ENCODE measurements at places on chromosomes 7 and 10.
A peak's percentile ranks its signal among the peaks of the same experiment; 100 is the strongest.

DNA sequence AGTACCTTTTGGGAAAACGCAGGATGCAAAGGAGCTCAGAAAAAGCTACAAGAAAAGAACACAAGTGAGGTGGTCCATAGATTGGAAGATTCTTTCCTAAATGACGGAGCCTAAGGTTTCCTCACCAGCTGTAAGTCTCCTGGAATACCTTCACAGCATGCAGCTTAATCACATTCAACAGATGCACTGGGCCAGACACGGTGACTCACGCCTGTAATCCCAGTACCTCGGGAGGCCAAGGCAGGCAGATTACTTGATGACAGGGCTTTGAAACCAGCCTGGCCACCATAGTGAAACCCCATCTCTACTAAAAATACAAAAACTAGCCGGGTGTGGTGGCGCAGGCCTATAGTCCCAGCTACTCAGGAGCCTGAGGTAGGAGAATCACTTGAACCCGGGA lies 228.7 kb downstream of the FRMD4A start:
- no peak for DNase-seq

- DNase-seq: no peak
Observed at GRCh38 chr7:105764506-105764905, 111.9 kb downstream of the ATXN7L1 start.

GRCh38 chr10:71750986-71751385 lies 22.3 kb downstream of the VSIR start:
- no peak for DNase-seq

DNA sequence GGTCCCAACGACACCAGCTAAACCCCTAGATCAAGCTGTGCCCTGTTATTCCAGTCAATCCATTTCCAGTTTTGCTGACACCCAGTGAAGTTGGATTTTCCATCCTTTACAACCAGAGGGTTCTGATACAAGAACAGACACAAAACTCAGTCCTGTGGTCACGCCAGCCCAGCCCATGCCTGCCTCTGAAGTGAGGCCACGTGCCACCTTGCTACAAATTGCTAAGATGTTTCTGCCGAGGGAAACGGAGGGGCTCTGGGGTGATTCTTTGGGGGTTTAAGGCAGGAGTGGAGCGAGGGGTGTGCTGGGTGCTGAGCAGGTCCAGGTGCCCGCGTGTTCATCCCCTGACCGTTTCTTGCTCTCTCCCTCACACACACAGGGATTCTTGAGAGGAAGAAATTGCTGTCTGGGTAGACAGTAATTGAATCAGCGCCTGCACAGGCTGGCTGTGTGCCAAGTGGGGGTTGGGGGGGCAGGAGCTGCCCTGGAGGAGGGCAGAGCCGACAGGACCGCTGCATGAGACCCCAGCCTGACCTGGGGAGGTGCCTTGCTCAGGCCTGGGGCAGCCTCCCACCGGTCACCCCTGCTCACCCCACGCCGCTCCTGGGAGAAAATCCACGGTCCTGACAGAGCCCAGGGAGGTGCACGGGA lies 38.1 kb downstream of the ADAP1 start:
- no peak for DNase-seq

DNA sequence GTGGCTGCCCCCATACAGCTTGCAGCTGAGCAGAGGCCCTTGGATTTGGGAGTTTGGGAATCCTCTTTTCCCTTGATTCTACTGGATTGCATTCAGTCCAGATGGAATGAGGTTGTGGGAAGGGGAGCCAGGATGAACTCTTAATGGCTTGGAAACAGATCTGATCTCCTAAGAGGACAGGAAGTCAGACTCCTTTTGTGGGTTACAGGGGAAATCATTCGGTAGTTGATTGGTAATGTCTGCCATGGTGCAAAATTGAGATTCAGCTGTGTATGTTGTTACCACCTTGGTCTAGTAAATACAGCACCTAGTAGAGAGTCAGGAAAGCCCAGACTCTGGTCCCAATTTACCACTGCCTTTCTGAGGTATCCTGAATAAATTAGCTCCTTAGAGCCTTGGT lies 144.2 kb upstream of the TNRC18 start:
- DNase-seq: no peak

DNA sequence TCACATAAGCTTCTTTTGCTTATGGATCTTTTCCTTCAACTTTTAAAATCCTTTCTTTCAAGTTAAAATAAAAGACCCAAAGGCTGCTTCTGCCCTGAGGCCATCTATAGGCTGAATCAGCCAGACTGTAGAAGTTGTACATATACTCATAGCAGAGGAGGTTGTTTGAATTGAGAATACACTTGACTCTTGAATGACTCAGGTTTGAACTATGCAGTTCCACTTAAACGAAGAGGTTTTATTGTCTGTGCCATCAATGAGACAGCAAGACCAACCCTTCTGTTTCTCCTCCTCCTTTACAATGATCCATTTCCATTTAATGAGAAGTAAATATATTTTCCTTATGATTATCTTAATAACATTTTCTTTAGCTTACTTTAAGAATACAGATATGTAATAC lies 5.8 kb downstream of the ZNF365 start:
- DNase-seq: no peak

- DNase-seq: no peak
Observed at GRCh38 chr10:80702143-80702542, 164.4 kb downstream of the SH2D4B start.

- peak; percentile 13 for DNase-seq
Observed at GRCh38 chr10:96642973-96643372, 56.2 kb upstream of the TM9SF3 start.

DNA sequence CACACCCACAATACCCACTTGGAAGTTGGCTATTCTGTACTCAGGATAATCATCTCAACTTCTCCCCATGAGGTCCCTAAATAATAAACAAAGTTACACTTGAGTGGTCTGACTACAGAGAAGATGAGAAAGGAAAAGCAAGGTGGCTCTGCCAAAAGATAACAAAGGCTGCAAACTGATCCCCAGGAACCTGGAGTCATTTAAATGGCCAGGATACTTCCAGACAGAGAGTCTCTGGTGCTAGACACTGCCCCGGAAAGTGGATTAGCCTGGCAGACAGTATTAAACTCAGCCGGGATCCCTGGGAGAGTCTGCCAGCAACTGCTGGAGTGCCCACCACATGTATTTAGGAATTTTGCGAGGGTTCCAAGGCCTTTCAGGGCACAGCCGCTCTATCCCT lies 93.7 kb downstream of the DGKI start:
- no peak for DNase-seq

GRCh38 chr7:93910076-93910994 lies 4.0 kb downstream of the GNGT1 start:
- no peak for DNase-seq

DNA sequence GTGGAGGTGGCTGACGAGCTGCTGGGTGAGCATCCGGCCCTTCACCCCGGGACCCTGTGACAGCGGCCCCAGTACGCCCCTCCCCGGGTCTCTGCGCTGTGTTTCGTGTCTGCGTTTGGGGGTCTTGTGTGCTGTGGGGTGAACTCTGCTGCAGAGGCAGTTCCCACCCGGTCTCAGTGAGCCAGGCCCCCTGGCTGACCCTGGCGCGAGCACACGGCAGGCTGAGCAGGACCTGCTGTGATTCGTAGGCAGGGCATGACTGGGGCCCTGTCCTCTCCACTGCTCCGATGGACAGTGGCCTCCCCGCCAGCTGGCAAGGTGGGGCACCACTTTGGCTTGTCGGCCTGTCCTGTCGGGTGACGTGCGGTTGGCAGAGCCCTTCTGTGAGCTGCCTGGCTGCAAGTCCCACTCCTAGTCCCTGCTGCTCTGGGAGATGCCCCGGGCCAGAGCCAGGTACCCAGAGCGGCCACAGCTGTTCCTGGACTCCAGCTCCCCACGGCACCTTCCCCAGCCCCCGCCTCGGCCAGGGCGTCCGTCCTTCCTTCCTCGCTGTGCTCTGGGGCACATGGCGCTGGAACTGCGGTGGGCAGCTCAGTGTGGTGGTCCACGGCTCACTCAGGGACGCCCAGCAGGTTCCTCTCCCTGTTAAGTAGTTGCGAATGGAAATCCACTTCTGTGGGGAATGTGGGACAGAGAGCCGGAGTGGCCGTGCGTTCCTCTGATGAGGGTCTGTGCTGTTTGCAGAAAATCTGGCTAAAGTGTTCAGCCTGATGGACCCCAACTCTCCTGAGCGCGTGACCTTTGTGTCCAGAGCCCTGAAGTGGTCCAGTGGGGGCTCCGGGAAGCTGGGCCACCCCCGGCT lies 10.5 kb downstream of the GET4 start:
- no peak for DNase-seq
